ENCODE measurements at places on chromosomes 3 and 15. TPM values are rescaled to one million over a fixed set of nuclear protein-coding genes. Genes with fewer than 3 reads are reported as not detected.
A peak's percentile ranks its signal among the peaks of the same experiment; 100 is the strongest.

The CPN2 gene
- not detected for total RNA-seq

The DENND4A gene
- total RNA-seq: 84.6 TPM

The ZNF592 gene
- 43.8 TPM for total RNA-seq

The ROPN1 gene
- total RNA-seq: not detected

- DNase-seq: no peak
Measured at GRCh38 chr3:53256704-53257055, 858 bp upstream of the TKT start.

GRCh38 chr15:92853222-92853621 is 46.9 kb upstream of the CHD2 start:
- DNase-seq: no peak

DNA sequence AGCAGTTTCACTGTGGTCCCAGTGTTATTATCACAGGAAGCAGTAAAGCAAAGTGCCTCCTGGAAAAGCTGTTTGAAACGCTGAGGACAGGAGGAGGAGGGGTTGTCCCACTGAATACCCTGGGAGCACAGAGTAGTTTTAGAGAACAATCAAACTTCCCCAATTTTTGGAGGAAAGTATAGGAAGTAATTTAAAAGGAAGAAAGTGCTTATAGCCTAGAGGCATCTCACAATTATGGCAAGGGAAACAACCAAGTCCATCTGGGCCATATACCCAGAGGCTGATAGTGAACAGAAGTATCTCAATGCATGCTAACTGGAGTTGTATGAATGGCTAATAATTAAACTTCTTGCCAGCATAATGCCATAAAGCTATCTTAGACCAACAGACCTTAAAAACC is 137.2 kb upstream of the EPHA6 start:
- no peak for DNase-seq

DNA sequence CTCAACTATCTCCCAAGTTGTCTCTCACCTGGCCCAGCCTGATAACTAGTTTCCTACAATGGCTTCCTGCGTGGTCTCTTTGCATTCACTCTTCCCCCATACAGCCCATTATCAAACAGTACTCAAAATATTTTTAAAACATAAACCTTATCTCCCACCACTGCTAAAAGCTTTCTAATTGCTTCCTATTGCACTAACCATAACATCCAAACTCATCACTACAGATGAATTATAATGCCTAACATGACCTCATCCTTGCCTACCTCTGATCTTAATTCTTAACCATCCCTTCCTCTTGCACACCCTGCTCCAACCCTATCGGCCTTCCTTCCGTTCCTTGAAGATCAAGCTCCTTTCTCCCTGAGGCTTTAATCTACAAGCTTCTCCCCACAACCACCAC is 17.0 kb downstream of the ACAP2 start:
- no peak for DNase-seq

DNA sequence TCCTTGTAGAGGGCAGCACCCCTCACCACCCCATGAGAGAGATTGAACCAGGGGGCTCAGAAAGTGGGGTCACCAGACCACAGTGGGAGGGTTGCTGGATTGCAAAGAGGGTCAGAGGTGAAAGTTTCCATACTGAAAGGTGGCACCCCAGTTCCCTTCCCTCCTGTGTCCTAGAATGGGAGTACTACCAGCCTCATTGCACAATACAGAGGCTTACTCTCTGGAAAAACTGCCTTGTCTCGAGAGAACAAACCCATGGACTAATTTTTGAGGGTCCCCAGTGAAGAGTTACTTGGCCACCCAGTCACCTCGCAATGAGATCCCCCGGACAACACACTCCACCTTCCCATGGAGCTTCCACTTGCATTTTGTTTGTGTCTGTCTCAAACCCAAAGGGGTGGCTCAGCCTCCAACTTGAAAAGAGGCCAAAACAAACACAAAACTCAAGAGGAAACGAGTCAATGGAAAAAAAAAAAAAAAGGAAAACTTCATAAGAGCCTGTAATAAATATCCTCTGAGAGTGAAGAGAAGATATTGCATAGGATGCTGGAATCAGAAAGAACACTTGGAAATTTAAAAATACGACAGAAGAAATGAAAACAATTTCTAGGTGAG is 18.6 kb downstream of the MESP2 start:
- no peak for DNase-seq

DNA sequence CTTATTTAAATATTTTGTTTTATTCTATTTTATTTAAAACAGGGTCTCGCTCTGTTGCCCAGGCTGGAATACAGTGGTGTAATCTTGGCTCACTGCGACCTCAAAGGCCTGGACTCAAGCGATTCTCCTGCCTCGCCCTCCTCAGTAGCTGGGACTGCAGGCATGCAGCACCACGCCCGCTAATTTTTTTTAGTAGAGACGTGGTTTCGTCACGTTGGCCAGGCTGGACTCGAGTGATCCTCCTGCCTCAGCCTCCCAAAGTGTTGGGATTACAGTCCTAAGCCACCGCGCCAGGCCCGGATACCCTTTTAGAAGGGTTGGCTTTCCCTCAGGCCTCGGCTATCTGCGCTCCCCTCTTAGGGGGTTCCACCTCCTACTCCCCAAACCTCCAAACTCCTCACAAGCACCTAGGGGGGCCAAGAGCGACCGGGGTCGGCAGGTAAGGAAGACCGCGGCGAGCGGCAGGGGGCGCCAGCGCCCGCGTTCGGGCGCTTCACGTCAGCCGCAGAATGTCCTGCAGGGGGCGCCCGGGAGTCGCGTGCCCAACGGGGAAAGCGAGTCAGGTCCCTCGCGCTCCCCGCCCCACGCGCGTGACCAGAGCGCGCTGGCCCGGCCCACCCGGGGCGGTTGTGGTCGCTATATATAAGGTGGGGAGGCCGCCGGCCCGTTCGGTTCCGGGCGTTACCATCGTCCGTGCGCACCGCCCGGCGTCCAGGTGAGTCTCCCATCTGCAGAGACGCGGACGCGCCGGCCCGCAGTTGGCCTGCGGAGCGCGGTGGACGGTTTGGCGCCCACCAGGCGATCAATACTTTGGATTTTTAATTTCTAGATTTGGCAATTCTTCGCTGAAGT is 51.8 kb upstream of the GATM start:
- DNase-seq: peak; percentile 83

GRCh38 chr15:84721371-84721770 is 5.4 kb upstream of the SEC11A start:
- DNase-seq: no peak

- no peak for DNase-seq
Measured at GRCh38 chr3:23740517-23740965, 65.2 kb upstream of the UBE2E1 start.

DNA sequence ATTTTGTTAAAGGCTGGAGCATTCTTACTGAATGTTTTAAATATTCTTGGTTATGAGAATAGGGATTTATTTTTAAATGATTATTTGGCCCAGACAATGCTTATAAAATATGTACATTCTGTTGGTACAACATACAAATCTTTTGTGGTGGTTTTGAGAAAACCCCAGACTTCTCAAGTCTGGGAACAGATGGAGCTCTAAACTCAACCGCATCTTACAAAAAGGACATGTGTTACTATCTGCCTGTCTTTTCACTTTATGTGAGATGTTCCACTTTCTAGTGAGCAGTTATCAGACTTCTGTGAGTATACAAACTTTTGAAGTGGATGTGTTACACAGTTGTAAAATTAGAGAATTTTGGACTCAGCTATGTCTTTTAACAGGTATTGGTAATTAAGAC is 135.5 kb upstream of the RBMS3 start:
- no peak for DNase-seq

DNA sequence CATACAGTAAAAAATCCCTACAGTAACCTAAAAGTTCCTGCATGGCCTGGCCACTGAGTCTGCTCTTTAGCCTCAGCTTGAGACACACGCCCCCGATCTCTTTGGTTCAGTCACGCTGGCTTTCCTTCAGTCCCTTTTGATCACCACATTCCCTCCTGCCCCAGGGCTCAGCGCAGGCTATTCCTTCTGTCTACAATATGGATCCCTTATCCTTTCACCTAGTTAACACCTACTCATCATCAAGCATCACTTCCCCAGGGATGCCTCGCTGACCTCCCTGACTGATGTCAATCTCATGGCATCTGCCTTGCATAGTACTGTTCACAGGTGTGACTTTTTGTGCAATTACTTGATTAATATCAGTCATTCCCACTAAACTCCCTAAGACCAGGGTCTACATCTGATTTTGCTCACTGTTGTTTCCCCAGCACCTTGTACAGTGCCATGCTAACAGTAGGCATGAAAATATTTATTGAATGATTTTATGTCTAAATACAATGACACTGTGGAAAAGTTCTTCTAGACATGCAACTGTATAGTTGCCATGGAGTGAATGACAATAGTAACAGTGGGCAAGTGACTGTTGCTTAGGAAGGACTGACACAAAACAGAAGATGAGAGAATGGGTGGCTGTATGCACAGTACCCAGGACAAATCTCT is at the start of gene SNTN:
TSS of gene SNTN (plus strand) at position 610 of the 660 bp plus-strand sequence. CDS start at position 623, 13 bp downstream.
- DNase-seq: no peak

DNA sequence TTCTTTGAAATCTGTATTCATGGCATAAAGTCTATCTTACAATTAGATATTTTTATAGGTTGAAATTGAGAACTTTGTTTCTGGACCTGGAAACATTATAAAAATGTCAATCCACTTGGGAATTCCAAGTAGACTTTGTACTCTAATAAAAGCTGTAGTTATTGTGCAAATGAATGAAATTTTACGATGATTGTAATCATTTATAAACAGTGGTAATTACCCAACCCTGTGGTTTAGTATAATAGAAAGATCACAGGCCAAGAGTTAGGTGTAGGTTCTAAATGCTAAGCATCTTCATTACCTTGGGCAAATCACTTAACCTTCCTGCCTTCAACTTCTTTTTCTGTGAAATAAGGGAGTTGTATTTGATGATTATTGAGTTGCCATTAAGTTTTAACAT is 13.2 kb upstream of the SLC7A14 start:
- no peak for DNase-seq

DNA sequence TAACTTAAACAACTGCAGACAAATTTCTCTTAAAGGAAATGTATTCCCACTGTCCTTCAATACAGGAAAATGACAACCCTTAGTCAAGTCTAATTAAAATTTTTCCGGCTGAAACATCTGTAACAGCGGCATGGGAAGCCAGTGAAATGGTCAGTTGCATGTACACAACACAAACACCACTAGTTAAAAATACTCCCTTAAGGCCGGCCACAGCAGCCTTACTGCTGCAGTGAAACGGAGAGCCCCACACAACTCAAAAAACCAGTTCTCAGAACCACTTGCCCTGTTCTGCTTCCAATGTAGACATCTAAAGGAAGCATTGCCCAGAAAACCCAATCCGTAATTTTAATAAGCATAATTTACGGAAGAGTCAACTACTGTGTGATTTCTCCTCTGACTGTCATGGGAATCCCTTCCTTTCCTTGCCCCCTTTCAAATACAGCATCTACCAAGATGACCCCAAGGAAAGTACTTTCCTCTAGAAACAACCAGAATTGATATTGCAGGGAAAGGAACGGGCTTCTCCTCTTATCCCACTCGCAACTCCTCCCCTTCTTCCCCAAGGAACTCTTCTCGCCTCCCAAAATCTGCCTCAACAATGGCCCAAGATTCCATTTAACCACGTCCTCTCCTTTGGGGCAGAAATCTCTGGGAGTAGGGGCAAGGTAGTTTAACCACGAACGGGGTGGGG is 1.6 kb downstream of the FBN1 start:
- no peak for DNase-seq

DNA sequence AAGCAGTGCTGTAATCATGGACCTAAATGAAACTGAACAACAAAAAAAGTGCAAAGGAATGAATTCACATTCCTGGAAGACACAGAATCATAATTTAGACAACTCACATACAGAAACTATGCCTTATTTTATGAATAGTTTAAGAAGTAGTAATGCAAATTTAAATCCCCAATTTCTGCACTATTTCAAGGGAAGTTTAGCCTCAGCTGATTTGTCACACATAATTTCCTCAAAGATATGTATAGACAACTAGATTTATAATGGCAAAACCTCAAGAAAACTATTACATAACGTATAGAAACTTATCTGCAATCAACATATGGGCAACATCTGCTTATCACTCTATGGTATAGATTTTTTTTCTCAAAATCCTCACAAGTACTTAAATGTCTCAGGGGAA is 7.8 kb upstream of the PTX3 start:
- no peak for DNase-seq

- peak; percentile 34 for DNase-seq
Measured at GRCh38 chr15:56040081-56041035, 46.9 kb upstream of the NEDD4 start.
